ENCODE measurements at places on chromosomes 16 and 17.

DNA sequence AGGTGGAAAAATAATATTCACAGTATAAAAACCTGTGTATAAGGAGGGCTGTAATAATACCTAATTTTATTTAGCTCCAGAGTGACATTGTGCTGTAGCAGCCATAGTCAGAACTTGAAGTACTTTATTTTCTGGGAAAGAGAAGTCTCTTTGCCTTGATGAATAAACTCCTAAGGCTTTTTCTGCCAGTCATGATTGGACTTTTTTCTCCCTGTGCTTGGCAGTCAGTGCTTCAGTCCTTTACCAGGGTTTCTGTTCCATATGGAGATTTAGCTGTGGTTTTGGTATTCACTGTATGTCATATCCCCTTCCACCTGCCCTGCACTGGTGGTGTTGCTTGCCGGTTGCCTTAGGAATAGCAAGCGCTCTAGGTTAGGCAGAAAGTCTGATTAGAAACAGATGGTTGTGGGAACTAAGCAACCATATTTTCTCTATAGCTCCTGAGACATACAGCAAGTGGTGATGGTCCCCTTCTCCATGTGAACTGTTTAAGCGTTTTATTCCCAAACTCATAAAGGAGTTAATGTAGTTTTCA lies 24.7 kb downstream of the DDX42 start:
- no peak for DNase-seq

DNA sequence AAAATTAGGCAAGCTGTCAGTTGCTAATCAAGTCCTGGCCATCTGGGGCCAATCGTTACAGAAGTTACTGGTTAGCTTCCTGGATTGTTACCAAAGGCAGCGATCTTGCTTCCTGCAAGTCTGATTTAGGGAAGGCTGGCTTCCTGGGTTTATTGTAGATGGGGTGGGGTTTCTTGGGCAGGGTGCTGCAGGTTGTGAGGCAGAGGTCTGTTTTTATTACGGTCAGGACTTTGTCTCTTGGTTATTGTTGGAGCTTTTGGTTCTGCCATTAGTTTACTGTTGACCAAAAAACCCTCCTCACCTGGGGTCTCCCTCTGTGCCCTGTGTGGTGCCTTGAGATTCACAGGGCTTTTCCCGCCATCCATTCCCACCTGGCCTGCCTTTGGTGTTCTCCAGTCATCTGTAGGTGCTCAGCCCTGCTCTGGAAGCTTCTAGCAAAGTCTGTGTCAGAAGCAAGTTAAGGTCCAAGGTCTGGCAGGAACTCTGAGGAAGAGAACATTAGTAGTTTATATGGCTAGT lies 36.9 kb downstream of the SLC47A1 start:
- no peak for DNase-seq

DNA sequence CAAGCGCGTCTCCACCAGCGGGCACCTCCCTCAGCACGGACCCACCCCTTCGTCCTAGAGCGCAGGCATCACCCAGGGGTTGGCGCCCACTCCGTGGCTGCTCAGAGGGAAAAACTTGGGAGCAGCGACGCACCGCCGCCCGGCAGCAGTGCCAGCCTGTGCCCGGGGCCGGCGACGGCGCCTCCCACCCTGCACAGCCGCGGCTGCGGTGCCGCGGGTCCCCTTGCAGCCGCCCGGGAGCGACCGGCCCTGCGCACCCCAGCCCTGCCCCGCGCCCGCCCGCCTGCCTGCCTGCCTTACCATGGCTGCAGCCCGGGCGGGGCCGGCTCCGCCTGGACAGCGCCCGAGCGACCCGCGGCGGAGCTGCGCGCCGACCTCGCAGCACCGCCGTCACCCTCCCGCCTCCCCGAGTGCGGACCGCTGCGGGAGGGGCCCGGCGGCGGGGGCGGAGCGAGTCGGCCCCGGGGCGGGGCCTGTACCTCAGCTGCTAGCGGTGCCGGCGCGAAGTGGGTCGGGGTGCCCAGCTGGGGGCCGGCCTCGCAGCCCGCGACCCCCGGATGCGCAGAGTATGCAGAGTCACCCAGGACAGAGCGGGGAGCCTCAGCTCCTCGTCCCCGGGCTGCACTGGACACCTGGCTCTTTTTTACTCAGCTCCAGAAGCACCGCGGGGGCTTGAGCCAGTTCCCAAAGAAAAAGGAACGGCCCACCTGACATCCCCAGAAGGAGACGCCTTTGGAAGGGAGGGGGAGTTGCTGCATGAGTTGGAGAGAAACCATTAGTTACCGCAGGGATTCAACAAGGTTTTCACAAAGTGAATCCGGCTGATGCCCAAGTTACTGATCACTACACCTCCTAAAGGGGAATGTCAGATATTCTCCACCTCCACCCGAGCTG lies 17.5 kb upstream of the MTMR4 start:
- no peak for DNase-seq

DNA sequence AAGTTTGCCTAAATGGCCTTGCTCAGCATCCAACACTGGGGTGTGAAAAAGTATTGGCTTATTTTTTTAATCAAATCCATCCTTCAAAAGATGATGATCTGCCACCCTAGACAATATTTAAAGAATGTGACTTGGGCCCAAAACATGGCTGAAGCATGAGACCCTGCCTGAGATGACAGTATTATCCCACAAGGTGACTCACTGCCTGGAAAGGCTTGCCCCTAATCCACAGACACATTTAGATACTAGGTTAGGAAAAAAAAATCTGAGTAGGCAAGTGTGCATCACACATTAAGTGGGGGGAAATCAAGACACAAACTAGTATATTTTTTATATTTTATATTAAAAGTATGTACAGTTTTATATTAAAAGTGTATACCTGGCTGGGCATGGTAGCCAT lies 38.4 kb downstream of the TOM1L2 start:
- no peak for DNase-seq

DNA sequence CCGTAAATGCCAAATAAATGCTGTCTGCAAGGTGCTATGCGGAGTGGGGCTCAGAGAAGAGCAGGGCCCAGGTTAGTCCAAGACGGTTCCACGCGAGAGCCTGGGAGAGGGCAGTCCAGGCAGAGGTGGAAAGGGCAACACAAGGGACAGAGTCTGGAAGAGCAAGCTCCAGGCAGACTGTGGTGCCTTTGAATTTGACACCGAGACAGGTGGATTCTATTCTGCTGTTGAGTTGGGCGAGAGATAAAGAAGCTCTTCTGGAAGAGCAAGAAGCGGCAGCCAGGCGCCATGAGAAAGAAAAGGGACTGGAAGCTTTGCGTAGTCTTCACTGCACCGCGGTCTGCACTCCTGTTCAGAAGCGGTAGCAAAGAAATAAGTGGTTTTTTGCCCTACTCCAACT lies 55.6 kb downstream of the CYTH1 start:
- DNase-seq: no peak

DNA sequence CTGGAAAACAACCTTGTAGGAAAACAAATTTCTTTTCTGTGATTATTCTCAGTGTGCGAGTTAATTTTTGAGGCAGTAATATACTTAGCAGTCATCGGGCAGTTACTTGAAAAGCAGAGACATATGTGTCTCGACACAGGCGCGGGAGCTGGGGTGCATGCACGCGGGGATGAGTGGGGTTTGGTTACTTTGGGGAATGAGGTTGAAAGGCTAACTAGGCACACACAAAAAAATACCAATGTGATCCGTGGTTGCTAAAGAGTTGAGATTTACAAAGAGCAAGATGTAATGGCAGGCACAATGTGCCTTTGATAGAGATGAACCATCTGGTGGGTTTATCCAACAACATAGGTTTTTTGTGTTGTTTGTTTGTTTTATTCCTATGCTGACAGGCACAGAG lies 703.8 kb upstream of the EEF2KMT start:
- no peak for DNase-seq

DNA sequence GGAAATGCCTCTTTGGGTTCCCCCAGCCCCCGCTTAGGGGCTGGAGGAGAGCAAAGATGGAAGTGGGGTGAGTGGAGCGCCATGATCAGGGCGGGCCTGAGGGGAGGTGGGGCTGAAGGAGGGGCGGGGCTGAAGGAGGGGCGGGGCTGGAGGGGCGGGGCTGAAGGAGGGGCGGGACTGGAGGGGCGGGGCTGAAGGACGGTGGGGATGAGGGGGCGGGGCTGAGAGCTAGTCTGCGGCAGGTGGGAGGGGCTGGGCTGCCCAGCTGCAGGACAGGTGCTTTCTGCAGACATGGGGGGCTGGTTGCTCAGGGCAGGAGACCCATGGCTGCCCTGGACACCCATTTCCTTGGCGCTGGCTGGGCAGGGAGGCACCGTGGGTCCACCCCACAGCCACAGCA lies 39.1 kb upstream of the PABPN1L start:
- no peak for DNase-seq

DNA sequence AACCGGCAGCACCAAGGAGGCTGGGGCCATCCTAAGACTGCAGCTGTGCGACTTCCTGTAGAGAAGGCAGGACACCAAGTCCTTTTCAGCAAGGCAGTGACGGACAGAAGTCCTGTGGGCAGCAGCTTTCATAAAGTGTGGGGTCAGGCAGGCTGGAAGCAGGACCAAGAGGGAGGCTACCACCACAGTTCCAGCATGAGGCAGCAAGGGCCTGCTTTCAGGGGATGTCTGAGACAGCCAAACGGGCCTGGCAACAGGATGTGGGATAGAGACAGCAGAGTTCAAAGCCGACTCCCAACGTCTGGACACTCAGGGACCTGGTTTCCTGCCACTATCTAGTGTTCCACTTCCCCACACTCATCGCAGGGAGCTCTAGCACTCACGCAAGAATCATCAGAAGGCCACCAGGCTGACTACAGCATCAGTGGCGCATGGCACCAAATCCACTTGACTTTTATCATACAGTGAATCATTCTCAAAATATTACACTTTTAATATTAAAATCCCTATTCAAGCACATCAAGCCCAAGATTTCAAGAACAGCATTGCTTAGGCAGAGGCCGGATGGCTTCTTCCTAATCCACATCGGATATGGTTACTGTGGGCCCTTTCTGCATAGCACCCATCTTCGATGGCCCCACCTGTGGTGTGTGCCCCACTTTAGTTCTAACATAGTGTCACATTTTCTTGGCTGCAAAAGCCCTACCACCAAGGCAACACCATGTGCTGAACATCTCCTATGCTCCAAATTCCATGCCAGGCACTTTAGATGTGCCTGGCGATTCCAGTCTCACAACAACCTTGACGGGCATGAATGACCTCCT lies 5.2 kb downstream of the USP7 start:
- no peak for DNase-seq

- DNase-seq: no peak
These were observed 159.4 kb upstream of the ZNF267 start for GRCh38 chr16:31713945-31714902.

DNA sequence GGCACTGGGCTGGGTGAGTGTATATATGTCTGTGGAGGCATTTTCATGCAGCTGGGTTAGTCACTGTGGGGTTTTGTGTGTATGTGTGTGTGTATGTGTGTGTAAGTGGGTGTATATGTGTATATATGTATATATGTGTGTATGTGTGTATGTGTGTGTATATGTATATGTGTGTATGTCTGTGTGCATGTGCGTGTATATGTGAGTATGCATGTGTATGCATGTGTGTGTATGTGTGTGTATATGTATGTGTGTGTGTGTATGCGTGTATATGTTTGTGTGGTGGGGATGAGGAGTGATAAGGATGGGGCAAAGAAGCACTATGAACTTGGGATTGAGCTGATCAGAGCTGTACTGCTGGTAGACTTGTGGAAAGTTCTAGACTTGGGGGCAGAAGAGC lies 29.0 kb upstream of the PLLP start:
- no peak for DNase-seq

DNA sequence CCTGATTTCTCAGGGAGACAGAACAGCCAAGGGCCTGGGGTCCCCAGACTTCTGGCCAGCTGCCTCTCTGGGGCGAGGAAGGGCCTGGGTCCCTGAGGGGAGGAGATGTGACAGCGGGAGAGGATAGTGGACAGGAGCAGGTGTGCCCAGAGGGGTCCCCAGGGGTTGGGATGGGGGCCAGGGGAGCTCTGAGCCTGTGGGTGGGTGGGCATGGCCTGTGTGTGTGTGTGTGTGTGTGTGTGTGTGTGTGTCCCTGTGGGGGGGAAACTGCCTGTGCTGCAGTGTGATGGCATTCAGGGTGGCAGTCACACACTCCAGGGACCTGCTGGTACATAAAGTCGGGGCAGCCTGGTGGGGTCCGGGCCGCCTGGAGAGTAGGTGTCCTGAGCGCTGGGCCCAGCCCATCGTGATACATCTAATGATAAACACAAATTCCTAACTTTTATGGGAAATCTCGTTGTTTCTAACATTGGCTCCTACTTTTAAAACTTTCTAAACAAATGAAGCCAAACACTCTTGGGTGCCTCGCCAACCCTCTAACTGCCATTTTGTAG lies 1.4 kb downstream of the ITGB4 start:
- no peak for DNase-seq

DNA sequence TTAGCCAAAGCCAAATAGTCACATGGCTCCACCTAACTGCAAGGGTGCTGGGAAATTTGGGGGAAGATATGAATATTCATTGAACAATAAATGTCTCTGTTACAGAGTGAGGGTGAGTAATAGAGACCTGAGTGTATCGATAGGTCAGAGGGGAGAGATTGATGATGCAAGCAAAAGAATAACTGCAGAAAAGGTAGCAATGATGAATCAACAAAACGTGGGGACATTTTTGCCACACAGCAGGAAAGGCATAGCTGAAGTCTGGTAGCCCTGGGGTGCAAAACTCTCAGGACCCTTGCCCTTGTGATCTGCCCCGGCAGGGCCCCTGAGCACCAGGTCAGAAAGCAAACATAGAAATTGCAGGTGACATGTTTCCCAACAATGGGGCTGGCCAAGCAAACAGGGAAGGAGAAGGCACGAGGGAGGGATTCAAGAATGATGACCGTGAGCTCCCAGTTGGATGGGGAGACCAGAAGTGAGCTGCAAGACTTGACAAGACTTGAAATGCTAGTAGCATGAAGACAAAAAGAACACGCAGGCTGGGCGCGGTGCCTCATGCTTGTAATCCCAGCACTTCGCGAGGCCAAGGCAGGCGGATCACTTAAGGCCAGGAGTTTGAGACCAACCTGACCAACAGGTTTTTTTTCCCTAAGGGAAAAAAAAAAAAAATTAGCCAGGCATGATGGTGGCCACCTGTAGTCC lies 12.7 kb upstream of the HERPUD1 start:
- no peak for DNase-seq

- no peak for DNase-seq
These were observed 50.1 kb downstream of the AXIN2 start for GRCh38 chr17:65511316-65511715.

GRCh38 chr16:17509194-17509593 lies 38.4 kb upstream of the XYLT1 start:
- no peak for DNase-seq

DNA sequence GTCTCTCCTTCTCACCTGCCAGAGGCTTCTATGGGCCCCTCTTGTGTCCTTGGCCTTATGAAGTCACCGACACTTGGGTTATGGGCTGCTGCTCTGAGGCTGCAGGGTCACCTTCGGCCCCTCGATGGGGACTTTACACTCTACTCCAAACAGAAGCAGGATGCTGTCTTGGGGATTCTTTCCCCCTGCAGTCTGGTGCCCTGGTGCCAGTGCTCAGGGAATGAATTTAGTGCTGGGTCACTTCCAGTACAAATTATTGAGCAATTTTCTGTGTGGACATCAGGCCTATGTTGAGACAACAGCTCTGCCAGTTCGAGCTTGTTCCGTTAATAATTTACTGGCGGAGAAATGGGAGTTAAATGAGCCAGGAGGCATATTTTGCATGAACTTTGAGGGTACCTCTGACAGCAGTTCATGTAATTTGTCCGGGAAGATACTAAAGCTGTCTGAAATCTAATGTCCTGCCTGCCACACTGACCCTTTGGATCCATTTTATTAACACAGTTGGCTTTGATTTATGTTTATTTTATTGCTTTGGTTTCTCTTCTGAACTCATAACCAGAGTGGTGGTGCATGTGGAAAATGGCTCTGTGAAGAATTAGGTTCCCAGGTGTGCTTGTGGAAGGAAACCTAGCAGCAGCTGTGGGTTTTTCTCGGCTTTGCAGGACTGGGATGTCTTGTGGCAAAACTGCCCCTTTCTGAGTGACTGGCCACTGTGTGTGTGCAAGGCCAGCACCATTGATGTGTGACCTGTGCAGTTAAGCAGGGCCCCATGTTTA lies 34.1 kb upstream of the DHX8 start:
- no peak for DNase-seq

Measured in NK-92 treated with Interleukin-12 subunit alpha and Interleukin-12 subunit beta, amount 100 ng/mL, for 24 hours (cell line).